ENCODE measurements at places on chromosomes 3 and 15.

GRCh38 chr15:58469432-58470353 is 37.9 kb downstream of the LIPC start:
- DNase-seq, result no peak

GRCh38 chr15:44711743-44712345 is 527 bp downstream of the B2M start:
- DNase-seq, result peak; percentile 58

DNA sequence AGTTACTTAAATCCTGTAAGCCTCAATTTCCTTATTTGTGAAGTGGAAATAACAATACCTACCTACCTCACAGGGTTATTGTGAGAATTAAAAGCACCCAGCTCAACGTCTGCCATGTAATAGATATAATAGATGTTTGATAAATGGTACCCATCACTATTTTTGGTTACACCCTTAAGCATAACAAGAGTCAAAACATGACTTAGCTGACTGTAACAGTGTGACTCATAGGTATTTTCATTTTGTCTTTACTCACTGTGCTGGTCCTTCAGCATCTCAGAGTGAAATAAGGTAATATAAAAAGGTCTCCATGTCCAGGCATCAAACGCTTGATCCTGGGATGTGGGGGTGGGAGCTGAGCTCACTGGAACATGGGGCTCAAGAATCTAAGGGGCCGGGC is 3.1 kb downstream of the CPLX3 start:
- DNase-seq, result no peak

GRCh38 chr15:38878926-38879325 is 314.3 kb upstream of the RASGRP1 start:
- DNase-seq, result no peak

DNA sequence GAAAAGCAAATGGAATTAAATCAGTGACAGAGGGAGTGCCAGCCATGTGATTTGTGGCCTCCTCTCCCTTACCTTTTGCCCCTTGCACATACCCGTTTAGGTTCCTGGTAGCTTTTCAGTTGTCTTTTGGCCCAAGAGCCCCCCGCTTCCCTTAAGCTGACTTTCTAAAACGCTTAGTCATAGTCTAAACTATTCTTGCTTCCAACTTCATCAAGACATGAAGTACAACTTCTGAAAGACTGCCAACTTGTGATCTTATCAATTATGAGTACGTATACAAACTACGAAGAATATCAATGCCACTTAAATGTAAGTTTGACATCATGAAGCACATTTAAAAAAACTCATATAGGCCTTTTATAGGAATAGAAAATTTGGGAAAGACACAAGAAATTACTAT is 61.9 kb downstream of the EIF3J start:
- DNase-seq, result no peak

GRCh38 chr3:114496021-114496434 is 202.2 kb downstream of the TIGIT start:
- no peak for DNase-seq

DNA sequence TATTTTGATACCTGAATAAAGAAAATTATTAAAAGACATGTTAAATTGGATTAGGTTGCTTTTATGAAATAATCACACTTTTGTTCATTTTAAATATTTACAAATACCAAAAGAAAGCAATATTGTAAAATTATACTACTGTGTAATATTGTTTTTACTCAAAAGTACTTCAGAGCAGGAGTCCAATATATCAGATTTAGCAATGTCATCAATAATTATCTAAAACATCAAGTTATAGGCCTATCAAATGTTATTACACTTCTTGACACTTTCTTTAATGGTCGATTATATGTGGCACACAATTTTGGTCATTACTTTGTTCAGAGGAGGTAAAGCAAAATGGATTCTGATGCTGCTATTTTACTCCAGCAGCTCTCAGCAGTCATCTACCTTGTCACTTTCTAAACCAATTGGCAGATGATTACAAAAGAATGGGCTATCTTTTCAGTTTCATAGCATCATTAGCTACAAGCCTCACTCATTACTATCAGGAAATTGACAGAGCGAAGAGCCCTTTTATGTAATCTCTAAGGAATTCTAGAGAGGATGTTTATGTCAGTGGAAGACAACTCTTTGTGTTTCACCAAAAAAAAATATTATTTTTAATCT is 318.6 kb downstream of the PLOD2 start:
- no peak for DNase-seq

Measured in effector memory CD8-positive, alpha-beta T cell (primary cell).